ENCODE measurements at places on chromosomes 3 and 15.
A peak's percentile ranks its signal among the peaks of the same experiment; 100 is the strongest.

DNA sequence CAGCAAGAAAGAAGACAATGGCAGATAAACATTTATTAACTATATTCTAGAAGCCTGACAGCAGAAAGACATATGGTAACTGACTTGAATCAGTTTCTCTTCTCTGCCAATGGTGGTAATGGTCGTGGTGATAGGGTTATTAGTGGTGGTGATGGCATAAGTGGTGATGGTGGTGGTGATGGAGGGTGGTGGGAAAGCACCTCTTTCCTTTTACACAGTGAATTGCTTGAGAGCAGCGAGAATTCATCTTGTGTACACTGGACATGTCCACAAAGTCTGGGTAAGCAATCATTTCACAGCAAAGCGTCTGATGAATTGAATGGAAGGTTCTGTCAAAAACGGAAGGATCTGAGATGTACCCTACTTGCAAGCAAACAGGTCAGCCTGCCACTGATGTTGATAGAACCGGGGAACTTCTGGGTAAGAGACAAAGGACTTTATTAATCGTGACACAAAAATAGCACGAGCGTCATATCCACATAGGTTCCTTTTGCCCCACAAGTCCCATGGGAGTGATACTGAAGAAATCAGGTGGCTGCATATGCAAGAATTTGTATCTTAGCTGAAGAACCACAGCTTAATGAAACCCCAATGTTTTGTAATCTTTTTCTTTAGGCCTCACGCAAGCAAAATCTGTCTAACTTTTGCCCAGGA lies 23.5 kb upstream of the TBC1D5 start:
- DNase-seq, result no peak

DNA sequence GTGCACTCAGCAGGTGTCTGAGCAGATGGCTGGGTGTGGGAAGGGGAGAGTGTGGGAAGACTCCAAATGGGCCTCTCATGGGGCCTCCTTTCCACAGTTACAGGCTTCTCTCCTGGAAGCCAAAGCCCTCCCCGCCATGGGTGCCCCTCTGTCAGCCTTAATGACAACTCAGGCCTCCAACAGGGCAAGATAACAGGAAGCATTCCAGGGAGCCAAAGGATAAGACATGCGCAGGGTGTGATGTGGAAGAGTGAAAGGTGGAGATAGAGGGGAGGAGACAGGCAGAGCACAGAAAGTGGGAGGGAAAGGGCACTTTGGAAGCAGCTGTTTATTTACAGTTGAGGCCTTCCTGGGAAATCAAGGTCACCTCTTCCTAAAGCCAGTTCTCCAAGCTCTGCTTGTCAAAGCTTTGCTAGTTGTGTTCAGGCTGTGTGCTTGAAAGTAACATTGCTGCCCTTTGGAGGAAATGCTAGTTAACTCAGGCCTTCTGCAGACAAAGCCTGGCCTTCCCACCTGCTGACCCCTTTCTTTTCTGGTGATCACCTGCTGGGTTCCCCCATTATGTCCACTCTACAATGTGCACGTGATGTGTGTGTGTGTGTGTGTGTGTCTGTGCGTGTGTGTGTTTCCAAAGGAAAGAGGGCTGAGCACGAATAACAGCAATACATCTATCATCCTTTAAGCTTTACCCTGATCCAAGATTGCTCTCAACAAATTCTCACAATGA lies 35.2 kb upstream of the SMAD3 start:
- no peak for DNase-seq

GRCh38 chr3:148235566-148235965 lies 462.1 kb upstream of the AGTR1 start:
- no peak for DNase-seq

GRCh38 chr3:172082269-172082668 lies 42.9 kb downstream of the FNDC3B start:
- peak; percentile 49 for DNase-seq

DNA sequence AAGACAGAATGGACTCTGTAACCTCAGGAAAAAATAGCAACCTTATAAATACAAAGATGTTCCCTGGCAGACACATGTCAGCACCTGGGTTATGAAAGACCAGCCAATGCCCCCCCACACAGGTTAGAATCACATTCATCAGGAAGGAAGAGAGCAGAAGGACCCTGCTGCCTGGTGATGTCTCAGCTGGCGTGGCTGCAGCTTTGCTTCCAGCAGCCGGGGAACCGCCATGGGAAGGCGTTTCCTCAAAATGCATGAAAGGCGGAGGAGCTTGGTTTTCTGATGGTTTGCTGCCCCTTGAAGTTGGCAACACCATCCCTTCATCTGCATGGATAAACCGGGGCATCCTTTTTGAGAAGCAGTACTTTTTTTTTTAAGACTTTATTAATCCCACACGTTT lies 10.9 kb upstream of the NSMCE3 start:
- no peak for DNase-seq

DNA sequence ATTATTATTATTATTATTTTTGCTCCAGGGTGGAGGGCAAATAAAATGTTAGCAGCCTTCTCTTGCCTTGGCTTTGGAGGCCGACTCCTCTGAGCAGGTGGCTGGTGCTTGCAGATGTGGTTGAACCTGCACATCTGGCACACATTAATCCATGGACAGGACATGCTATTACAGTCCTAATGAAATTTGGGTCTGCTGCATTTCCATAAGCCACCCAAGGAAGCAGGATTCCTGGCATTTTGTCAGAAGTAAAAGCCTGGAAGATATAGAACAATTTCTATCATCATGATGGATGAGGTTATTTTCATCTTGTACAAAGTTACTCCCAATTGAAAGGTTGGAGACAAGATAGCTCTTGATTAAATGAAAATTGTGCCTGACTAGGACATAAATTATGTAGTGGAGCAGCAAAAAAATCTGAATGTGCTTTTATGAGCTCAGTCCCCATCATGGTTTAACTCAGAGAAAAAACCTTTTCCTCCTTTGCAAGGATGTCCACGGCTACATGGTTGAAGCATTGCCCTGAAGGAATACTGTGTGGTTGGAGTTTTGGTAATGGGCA lies 130.9 kb upstream of the RGMA start:
- no peak for DNase-seq

- DNase-seq, result no peak
These were observed 263.8 kb downstream of the TBC1D5 start for GRCh38 chr3:17478673-17479072.

DNA sequence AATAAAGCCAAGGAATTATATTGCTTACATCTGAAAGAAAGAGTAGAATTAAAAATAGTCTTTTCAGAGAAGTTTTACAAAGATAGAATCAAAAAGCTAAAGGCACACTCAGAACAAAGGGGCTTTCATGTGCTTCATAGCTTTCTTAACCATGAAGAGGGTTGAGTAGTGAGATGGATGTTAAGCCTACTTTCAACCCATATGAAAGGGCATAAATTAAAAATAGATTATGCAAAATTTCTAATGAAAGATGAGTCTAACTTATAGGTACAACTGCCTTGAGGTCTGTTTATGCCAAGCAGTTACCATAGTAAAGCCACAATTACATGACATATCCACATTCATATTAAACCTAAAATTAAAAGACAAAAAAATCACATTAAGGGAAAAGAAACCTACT lies 223.3 kb upstream of the ARHGEF26 start:
- DNase-seq, result no peak

DNA sequence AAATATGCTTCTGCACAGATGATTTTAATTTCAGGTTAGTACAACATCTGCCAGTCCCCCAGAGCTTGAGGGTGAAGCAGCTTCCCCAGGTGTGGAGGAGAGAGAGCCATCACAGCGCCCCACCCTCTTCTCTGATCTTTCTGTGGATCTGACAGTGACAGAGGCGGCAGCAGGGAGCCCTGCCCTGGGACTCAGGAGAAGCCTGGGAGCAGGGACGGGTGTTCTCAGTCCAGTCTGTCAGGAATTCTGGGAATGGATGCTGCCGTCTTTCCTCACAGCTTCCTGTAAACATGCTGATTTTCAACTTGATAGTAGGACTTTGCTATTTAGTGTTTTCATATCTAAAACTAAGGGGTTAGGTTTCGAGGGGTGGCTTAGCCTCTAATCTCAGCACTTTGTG lies 11.4 kb upstream of the RAB8B start:
- no peak for DNase-seq

GRCh38 chr15:79977431-79978054 lies 6.5 kb upstream of the BCL2A1 start:
- peak; percentile 65 for DNase-seq

DNA sequence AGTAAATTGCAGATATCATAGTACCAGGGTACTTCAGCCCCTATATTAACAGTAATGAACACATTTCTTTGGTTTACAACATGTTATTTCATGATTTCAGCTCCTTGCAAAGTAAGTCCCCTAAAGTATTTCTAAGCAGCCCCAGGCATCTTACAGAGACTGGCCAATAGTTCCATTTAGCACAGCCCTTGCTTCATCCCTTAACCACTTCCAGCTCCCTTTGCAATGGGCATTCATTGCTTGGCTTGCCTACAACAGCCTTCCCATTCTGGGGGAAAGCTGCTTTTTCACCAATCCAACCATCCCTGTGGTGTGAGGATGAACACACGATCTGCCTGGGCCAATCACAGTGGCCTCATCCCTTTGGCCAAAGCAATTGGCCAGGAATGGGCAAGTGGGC lies 67.2 kb upstream of the XCR1 start:
- DNase-seq, result no peak

DNA sequence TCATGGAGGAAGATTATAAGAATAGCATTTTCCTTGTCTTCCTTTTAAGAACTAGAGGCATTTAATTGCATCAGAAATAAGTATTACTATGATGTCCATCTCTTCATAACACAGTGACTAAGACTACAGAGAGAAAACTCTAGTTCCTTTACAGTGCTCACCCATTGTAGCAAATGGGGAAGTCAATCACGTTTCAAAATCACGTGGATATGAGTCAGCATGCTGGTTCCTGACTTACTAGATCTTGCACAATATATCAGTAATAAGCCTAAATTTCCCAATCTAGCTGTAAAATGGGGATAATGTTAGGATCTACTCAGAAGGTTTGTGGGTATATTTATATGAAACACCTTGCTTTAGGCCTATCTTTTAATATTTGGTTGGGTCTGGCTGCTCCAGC lies 254.8 kb upstream of the EOMES start:
- DNase-seq, result no peak

DNA sequence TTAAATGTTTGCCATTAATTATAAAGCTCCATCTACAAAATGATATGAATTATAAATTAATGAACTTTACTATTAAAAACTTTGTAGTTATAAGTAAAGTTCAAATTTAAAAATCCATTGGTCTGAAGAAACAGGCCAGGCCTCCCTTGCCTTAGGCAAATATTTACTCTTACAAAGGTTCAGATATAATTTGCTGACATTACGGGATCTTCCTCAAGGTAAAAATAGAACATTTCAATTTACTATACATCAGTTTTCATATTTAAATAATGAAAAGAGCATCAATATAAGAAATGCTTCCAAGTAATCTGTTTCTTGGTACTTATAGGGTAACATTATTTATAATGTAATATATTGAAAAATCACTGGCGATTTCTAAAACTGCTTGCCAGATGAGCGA lies 3.7 kb downstream of the CMTM6 start:
- DNase-seq, result no peak

DNA sequence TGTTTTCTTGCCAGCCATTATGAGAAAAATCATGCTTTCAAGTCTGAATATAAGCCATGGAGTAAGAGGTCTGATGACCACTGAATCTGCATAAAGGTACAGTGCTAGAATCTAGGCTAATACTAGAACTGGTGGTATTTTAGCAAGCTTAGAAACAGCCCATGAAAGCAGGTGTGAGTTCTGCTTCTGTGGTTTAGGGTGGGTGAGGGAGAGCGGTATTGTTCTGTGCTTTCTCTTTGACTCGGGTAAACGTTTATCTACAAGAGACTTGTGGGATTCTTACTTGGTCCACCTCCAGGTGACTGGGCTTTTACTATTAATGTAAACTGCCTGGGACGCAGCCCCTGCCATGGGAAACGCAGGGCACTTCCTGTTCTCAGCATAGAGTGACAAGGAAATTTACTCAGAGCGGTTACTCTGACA lies 55.2 kb downstream of the PGPEP1L start:
- no peak for DNase-seq

- no peak for DNase-seq
These were observed 245.3 kb upstream of the NR2E3 start for GRCh38 chr15:71565006-71565405.

GRCh38 chr3:136196064-136196400 lies at the start of gene MSL2:
TSS of gene MSL2 (minus strand) at chr3:136196335. CDS start at chr3:136195113, 1,222 bp downstream.
- DNase-seq, result no peak

GRCh38 chr15:80323285-80323684 lies 71.3 kb upstream of the CTXND1 start:
- no peak for DNase-seq

DNA sequence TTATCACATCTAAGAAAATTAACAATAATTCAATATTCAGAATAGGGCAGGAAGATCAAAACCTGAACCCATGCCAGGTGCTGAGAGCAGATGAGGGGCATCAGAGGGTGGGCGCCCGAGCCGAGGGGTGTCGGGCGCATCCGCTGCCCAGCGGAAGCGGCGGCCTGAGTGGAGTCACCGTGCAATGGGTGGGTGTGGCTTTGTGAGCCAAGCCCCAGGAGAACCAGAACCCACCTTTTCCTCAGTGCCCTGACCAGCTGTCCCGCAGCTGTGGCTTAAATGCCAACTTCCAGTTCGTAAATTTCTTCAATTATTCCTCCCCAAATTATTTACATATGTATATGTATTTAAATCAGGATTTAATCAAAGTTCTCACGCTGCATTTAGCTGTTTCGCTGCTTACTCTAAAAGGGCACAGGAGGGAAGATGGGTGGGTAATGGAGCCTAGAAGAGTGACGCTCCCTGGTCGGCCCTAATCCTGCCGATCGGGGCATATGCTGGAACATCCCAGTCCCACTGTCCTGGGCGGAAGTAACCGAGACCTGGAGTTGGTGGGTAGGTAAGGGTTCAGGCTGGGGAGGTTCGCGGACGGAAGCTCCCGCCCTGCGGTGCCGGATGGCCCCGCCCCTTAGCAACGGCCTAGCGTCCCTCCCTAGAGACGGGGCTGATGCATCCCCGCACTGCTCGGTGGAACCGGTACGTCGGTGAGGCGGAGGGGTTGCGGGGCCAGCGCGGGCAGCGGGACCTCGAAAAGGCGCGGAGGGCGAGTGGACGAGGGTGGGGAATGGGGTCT lies 1.3 kb downstream of the DNAH1 start:
- DNase-seq, result no peak

DNA sequence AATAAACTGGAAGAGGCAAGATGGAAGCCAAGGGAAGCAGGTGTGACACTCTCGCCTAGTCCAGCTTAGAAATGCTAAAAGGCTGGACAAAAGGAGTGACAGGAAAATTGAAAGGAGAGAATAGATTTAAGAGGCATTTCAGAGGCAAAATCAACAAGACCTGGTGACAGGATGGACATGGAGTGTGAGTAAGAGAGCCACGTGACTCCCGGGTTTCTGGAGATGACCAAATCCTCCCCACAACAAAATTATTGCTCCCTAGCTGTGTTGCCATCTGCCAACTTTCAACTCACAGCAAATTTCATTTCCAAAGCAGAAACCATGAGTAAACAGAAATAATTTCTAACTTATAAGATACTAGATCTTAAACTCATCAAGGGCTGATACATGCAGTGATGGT lies 52.6 kb downstream of the MTHFS start:
- no peak for DNase-seq

- no peak for DNase-seq
These were observed 70.5 kb upstream of the FOXB1 start for GRCh38 chr15:59933607-59934006.

- DNase-seq, result no peak
These were observed 271.9 kb downstream of the FEZF2 start for GRCh38 chr3:62101488-62101887.

- no peak for DNase-seq
These were observed 114.6 kb upstream of the FLNB start for GRCh38 chr3:57893668-57894067.

- DNase-seq, result no peak
These were observed 323.5 kb downstream of the UACA start for GRCh38 chr15:70439880-70440279.

All from pons (tissue), 1 donor.